Epithelial cell of proximal tubule (primary cell): ENCODE measurements at places on chromosomes 5 and 9.

DNA sequence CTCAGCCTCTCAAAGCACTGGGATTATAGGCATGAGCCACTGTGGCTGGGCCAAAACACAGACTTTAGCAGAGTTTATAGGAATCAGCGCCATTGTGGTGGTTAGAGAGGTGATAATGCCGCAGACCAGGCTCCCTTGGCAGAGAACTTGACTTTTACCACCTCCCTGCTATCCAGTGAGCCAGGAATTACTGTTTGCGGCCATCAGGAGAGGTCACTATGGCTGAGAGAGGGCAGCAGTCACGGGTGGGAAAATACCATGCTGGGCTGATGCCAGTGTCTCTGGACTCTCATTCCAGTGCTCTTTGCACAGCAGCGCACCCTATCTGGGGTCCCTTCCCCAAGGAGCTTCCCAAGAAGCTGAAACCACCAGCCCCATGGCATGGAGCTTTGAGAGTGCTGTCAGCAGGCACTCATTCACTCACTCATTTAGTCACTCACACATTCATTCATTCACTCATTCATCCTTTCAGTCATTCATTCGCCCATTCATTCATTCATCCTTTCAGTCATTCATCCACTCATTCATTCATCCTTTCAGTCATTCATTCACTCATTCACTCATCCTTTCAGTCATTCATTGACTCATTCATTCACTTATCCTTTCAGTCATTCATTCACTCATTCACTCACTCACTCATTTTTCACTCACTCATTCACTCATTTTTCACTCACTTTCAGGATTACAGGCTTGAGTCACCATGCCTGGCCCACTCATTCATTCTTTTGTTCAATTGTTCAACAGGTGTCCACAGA, 27.3 kb upstream of the RNU6ATAC start:
- DNase-seq, result no peak

DNA sequence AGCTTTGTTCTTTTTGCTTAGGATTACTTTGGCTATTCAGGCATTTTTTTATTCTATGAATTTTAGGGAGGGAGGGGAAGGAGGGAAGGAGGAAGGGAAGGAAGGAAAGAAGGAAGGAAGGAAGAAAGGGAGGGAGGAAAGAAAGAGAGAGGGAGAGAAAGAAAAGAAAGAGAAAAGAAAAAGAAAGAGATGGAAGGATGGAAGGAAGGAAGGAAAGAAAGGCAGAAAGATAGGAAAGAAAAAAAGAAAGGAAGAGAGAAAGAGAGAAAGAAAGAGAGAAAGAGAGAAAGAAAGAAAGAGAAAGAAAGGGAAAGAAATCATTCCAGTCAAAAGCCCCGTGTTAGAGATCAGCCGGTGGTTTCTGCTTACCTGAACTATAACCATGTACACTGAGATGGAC, 20.8 kb upstream of the NKD2 start:
- DNase-seq, result no peak

GRCh38 chr9:126690431-126691051, 76.8 kb downstream of the LMX1B start:
- no peak for DNase-seq

GRCh38 chr5:141806626-141807025, 71.6 kb downstream of the PCDH1 start:
- no peak for DNase-seq

DNA sequence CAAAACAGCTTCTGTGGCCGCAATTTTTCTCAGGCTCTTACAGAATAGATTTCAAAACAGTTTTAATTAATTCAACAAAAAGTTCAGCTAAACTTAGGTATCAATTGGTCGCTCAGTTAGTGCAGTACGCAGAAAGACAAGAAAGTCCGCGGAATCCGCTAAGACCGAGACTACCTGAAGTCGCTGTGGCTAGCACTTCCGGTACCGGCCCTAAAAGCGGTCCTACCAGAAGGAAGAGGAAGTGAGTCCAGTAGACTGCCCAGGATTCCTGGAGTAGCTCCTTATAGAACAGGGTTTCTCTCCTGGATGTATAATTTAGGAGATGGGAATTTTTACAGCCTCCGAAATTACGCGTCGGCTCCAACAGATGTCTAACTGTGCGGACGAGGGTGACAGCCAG, 16.6 kb upstream of the PCDHB2 start:
- DNase-seq, result no peak

DNA sequence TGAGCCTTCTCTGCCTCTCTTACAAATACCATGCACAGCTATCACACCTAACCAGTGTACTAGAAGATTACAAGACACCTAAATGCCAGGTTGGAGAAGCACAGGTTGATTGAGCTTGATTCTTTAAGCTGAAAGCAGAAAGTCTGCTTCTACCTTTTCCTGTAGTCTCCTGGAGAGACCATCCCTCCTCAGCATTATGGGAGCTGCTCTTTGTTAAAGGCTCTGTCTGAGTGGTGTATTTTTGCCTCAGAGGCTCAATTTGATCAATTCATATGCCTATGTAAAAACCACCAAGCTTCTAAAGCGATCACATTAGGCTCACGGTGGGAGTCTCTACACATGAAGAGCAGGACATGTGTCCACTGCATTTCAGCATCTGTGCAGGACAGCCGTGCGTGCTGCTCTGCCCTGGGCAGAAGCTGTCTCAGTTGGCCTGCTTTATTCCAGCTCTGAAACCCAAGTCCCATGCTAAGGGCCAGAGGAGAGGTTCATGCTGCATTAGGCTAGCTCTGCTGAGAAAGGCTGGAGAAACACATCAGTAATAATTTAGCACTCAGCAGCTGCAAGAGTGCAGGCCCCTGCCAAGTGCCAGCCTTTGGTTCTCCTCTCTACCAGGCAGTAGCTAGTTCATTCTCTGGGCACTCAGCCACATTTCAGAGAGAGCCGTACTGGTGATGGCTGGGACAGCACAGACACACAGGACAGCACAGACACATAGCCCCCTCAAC, 41.7 kb downstream of the TMEM167A start:
- DNase-seq, result no peak
